Endodermal cell (in vitro differentiated cells): ENCODE measurements at places on chromosomes 4 and X. TPM values are rescaled to one million over a fixed set of nuclear protein-coding genes. Genes with fewer than 3 reads are reported as not detected.

DNA sequence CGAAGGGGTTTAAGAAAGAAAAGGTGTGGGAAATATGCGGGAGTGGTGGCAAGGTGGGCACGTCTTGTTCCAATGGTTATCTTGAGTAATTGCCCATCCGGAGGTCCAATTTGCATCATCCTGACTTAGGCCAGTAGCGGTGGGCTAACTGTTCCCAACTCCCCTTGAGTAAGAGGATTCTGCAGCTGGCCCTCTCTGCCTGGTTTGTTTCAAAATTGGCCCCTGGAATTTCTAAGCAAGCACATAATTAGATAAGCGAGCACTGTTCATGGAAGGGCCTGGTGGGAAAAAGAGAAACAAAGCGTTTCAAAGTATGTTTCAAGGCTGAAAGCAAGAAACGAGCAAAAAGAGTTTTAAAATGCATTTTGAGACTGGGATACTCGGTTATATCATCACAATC is 198.2 kb downstream of the CEP135 start:
- H3K27me3 ChIP-seq: no peaks in the 10 kb centered on the region
- H3K36me3 ChIP-seq: no peaks in the 10 kb centered on the region
- H3K27ac ChIP-seq: no peak overlapping the region

- H3K27ac ChIP-seq: no peak overlapping the region
- H3K27me3 ChIP-seq: no peaks in the 10 kb centered on the region
- H3K4me3 ChIP-seq: no peak overlapping the region
- no peak for DNase-seq
- H3K4me1 ChIP-seq: no peaks in the 10 kb centered on the region
These were observed 32.6 kb downstream of the DCK start for GRCh38 chr4:71026086-71026485.

GRCh38 chr4:15920723-15921591 is 17.6 kb downstream of the FGFBP1 start:
- no peak for DNase-seq
- no peaks in the 10 kb centered on the region for H3K36me3 ChIP-seq
- no peak overlapping the region for H3K27ac ChIP-seq

- no peaks in the 10 kb centered on the region for H3K27me3 ChIP-seq
- no peaks in the 10 kb centered on the region for H3K4me1 ChIP-seq
- no peak overlapping the region for H3K4me3 ChIP-seq
- no peaks in the 10 kb centered on the region for H3K36me3 ChIP-seq
- H3K27ac ChIP-seq: no peak overlapping the region
These were observed 153.9 kb downstream of the KDR start for GRCh38 chr4:54971474-54971950.

GRCh38 chr4:143095447-143095846 is 89.3 kb upstream of the USP38 start:
- no peak overlapping the region for H3K27ac ChIP-seq
- no peak for DNase-seq
- H3K4me3 ChIP-seq: peak overlapping the region; percentile 60
- H3K4me1 ChIP-seq: no peaks in the 10 kb centered on the region
- no peaks in the 10 kb centered on the region for H3K36me3 ChIP-seq
- H3K27me3 ChIP-seq: no peaks in the 10 kb centered on the region

GRCh38 chrX:21975242-21975641 is 34.7 kb downstream of the SMS start:
- H3K4me1 ChIP-seq: no peaks in the 10 kb centered on the region
- no peaks in the 10 kb centered on the region for H3K27me3 ChIP-seq
- DNase-seq: no peak
- no peak overlapping the region for H3K4me3 ChIP-seq

- H3K27ac ChIP-seq: no peak overlapping the region
- no peak overlapping the region for H3K4me3 ChIP-seq
- H3K36me3 ChIP-seq: no peaks in the 10 kb centered on the region
- no peaks in the 10 kb centered on the region for H3K4me1 ChIP-seq
- no peaks in the 10 kb centered on the region for H3K27me3 ChIP-seq
These were observed 14.2 kb upstream of the CPE start for GRCh38 chr4:165364452-165365080.

DNA sequence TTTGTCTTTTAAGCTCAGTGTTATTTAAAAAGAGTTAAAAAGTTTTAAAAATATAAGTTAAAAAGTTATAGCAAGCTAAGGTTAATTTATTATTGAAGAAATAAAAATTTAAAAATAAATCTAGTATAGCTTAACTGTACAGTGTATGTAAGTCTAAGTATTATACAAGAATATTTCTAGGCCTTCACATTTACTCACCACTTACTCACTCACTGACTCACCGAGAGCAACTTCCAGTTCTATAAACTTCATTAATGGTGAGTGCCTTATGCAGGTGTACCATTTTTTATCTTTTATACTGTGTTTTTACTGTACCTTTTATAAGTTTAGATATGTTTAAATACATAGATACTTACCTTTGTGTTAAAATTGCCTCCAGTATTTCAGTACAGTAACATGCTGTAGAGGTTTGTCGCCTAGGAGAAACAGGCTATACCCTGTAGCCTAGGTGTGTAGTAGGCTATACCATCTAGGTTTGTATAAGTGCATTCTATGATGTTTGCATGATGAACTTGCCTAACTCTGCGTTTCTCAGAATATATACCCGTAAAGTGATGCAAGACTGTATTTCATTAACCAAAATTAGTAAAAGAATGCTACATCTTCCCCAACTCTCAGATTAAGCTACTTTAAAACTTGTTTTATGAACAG is 202.9 kb downstream of the CFAP299 start:
- no peak overlapping the region for H3K4me3 ChIP-seq
- no peaks in the 10 kb centered on the region for H3K36me3 ChIP-seq

GRCh38 chr4:48375651-48376304 is 34.4 kb downstream of the SLAIN2 start:
- no peak overlapping the region for H3K4me3 ChIP-seq
- H3K36me3 ChIP-seq: peaks cover 34% of the 10 kb centered on the region
- no peak for DNase-seq
- no peaks in the 10 kb centered on the region for H3K27me3 ChIP-seq

GRCh38 chr4:171924746-171925376 is 111.7 kb downstream of the GALNTL6 start:
- H3K36me3 ChIP-seq: no peaks in the 10 kb centered on the region
- no peaks in the 10 kb centered on the region for H3K4me1 ChIP-seq

DNA sequence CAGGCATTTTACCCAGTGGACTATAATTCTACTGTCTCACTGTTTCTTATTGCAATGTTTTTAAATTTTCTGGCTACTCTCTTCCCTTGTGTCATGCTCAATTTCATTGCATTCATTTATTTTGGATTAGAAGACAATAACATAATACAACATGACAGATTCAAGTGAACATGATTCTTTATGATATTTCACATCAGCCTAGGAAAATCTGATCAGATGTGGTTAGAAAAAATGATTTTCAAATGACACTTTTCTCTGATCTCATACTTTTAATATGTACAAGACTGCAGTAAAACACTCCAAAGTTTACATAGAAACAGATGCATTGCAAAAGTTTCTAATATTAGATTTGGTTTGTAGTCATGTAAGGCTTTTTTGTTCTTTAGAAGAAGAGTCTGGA is 586.0 kb downstream of the ACTRT1 start:
- no peak for DNase-seq
- H3K4me1 ChIP-seq: no peaks in the 10 kb centered on the region
- H3K36me3 ChIP-seq: no peaks in the 10 kb centered on the region
- no peaks in the 10 kb centered on the region for H3K27me3 ChIP-seq

- no peaks in the 10 kb centered on the region for H3K27me3 ChIP-seq
- DNase-seq: peak; percentile 37
- H3K4me3 ChIP-seq: no peak overlapping the region
- H3K4me1 ChIP-seq: no peaks in the 10 kb centered on the region
These were observed 70.4 kb upstream of the FHL1 start for GRCh38 chrX:136076942-136077341.

- no peak overlapping the region for H3K4me3 ChIP-seq
- H3K27ac ChIP-seq: no peak overlapping the region
- H3K4me1 ChIP-seq: no peaks in the 10 kb centered on the region
- DNase-seq: no peak
- no peaks in the 10 kb centered on the region for H3K27me3 ChIP-seq
These were observed 207.5 kb downstream of the FAM47B start for GRCh38 chrX:35150052-35150451.

DNA sequence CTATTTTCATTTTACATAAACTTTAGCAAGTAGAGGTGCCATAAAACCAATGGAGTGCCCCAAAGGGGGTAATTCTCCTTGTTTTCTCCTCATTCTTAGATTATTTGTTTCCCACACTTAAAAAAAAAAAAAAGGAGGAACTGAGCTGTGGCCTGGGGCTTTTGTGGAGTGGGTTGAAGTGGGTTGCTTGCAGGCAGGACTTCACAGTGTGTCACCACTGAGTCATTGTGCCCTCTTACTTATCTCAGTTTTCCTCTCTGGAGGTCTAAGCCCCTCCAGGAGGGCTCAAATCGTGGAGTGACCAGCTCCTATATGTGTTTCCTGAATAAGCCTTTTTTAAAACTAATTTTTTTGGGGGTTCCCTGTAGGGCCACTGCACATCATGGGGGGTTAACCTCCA is 69.0 kb downstream of the SLC16A2 start:
- no peaks in the 10 kb centered on the region for H3K4me1 ChIP-seq
- no peak overlapping the region for H3K27ac ChIP-seq
- no peak overlapping the region for H3K4me3 ChIP-seq
- DNase-seq: no peak

DNA sequence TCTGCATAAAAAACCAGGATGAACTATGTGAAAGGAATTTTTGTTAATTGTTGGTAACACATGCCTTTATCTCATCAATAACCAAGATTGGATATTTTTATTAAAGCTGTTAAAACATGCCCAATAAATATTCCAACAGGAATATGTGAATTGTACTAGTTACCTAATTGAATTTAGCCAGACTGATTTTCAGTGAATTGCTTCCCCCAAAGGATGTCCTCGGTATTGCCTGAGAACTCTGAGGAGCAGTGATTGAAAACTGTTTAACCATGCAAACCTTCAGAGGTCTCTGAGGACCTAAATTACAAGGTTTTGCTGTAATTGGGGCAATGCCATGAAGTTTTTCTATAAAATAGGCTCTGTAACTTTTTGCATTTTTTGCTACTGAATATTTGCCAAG is 66.6 kb downstream of the BLTP1 start:
- peak; percentile 49 for DNase-seq
- no peak overlapping the region for H3K27ac ChIP-seq
- H3K4me3 ChIP-seq: no peak overlapping the region

The GATA1 gene
- total RNA-seq: not detected in 2 replicates

The ADGRG4 gene
- total RNA-seq: not detected in 2 replicates

The PAK3 gene
- 2.9 and 4.2 TPM in 2 replicates for total RNA-seq

The WDFY3 gene
- total RNA-seq: 90.3 and 103 TPM in 2 replicates

The PNMA6F gene
- not detected in 3 replicates for total RNA-seq

The BANK1 gene
- total RNA-seq: 0.33 to 0.53 TPM (median 0.46 TPM) in 3 replicates
